ENCODE measurements at places on chromosomes 11 and 22.
A peak's percentile ranks its signal among the peaks of the same experiment; 100 is the strongest.

DNA sequence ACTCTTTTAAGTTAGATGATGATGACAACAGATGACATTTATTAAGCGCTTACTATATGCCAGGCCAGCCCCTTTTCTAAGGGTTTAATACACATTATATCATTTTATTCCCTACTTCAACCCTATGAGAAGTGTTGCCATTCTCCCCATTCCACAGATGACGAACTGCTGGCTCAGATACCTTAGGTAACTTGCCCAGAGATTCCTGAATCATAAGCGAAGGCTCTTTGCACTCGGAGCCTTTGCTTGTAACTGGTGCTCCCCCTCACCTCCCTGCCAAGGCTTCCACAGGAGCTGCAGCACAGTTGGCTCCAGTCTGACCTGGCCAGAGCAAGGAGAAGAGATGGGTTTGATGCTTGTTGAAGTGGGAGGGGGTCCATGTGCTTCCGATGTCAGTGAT, 43.0 kb downstream of the DBX1 start:
- no peak for DNase-seq

GRCh38 chr22:28012832-28013460, 93.9 kb upstream of the PITPNB start:
- DNase-seq = no peak

- no peak for DNase-seq
Observed at GRCh38 chr22:36228944-36229343, 10.4 kb downstream of the APOL2 start.

GRCh38 chr11:69572861-69573260, 68.1 kb upstream of the CCND1 start:
- DNase-seq = no peak

GRCh38 chr22:25777870-25778269, 35.9 kb downstream of the MYO18B start:
- DNase-seq = peak; percentile 56

DNA sequence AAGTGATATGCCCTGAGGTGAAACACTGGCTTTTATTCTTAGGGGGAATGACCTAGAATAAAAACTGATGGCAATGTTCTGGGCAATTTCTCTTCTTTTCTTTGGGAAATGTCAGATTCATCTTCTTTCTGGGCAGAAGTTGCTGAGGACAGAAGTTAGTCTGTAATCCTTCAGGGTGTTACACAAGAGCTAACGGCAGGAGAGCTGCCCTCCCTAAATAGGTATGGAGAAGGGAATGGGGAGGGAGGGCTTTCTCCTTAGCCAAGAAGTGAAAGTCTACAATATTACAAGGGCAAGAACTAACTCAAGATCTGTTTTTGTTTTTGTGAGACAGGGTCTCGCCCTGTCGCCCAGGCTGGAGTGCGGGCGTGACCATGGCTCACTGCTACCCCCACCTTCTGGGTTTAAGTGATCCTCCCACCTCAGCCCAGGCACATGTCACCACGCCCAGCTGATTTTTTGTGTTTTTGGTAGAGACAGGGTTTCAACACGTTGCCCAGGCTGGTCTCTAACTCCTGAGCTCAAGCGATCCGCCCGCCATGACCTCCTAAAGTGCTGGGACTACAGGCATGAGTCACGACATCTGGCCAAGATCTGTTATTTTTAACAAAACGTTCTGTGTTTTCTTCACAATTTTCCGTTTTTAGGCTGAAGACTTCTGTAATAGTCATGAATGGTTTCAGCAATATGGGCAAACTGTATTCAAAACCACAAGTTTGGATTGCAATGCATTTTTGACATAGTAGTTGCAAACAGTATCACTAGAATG, 7.2 kb downstream of the PIWIL4 start:
- DNase-seq = no peak

DNA sequence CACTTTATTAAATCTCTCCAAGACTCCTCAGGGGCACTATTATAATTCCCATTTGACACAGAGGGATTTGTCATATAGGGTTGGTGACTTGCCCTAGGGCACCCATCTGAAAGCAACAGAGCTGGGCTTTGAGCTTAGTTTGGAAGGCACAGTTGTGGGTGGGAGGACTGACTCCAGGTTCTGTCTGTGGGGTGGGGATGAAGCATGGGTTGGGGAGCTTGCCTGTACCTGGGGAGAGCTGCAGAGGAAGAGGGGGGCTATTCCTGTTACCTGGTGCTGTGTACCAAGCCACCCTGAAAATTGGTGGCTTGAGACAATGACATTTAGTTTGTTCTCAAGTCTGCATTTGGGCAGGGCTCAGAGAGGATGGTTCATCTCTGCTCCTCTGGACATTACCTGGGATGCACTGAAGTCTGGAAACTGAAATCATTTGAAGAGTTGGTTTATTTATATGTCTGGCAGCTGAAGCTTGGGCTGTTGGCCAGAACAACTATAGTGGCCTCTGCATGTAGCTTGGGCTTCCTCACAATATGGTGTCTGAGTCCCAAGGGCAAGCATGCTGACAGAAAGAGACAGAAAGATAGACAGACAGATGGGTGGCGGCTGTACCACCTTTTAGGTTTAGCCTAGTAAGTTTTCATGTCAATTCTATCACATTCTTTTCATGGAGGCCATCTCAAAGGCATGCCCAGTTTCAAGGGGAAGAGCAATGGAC, 44.9 kb downstream of the LRRC32 start:
- DNase-seq = no peak

DNA sequence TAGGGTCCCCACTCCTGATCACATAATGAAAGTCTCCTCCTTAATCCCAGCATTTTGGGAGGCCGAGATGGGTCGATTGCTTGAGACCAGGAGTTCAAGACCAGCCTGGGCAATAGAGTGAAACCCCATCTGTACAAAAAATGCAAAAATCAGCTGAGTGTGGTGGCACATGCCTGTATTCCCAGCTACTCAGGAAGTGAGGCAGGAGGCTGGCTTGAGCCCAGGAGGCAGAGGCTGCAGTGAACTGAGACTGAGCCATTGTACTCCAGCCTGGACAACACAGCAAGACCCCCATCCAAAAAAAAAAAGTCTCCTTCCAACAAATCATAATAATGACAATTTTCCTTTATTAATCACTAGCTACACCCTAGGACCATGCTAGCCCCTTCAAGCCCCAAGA, 15.1 kb downstream of the ZMAT5 start:
- DNase-seq = no peak

DNA sequence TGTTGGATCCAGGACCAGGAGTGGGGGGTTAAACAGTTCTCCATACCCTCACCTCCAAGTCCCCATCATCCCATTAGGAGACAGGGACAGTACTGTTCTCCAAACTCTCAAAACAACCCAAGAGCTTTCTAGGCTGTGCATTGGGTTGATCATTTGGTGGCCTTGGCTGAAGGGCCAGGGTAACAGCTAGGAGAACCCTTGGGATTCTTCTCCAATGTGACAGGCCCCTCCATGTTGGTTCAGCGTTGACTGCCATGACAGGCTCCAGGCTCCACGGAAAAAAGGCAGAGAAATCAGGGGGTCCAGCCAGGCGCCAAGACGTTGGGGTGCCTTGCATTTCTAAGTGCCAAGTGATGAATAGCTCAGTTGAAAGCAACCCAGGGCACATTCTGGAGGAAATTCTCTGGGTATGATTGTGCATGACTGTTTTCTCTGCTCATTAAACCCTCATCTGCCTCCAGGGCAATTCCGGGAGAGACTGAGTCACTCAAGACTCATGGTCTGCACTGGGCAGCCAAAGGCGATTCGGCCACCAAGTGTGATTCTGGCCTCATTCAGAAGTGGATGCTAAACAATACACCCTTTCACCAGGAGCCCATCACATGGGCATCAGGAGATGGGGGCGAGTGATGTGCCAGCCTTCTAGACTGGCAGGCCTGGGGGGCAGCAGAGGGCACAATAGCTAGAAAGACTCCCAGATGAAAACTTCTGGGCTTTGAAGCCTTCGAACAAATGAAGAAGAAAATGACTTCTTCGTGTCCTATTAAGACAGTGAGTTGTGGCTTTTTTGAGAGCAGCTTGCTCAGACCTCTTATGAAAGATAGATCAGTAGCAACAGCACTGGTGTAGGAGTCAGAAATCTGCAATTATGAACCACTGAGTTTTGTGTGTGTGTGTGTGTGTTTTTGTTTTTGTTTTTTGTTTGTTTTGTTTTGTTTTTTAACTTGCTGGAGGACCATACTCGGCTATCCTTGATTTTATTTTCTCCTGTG, 27.7 kb downstream of the CD44 start:
- no peak for DNase-seq

GRCh38 chr11:95768521-95768920, 21.1 kb downstream of the FAM76B start:
- DNase-seq = no peak

DNA sequence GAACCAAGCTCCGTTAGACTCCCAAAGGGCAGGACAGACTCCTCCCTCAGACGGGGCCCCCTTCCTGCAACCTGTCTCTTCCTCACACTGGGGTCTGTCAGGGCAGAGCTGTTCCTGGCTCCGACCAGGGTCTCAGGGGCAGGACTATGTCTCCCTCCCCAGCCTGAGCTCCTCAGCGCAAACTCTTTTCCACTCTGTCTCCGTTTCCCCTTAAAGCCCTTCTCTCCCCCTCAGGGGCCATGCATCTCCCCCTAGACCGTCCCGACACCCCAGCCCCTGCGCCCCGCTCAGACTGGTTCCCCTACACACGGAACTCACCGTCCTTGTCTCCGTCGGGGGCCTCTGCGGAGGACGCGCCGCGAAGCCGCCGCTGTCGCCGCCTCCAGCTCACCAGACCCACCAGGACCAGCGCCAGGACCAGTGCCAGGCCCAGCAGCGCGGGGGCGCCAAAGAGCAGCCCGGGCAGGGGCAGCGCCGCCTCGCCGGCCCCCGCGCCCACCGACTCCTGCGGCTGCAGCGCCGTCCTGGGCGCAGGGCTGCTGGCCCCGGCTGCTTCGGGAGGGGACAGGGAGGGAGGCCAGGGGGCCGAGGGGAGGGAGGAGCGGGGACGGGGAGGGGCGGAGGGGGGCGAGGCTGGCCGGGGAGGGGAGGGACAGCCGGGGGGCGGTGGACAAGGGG, 684 bp downstream of the TNFRSF13C start:
- peak; percentile 88 for DNase-seq

DNA sequence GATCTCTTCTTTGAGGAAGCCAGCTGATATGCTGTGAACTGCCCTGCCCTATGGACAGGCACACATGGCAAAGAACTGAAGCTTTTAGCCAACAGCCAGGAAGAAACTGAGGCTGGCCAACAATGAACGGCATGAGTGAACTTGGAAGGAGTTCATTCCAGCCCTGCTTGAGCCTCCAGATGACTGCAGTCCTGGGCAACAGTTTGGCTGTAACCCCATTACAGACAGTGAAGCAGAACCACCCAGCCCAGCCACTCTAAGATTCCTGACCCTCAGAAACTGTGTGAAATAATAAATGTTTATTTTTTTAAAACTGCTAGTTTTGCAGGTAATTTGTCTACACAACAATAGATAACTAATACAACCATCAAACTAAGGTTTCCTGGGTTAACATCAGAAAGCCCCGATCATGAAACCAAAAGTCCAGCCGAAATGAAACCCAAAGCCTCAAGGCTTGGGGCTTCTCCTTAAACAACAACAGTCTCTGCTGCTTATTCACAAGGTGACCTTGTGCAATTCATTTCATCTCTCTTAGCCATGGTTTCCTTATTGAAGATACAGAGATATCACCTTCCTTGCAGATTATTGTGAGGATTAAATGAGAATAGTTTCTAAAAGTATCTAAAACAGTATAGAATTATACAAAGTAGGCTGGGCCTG, 31.4 kb downstream of the PAK1 start:
- no peak for DNase-seq

DNA sequence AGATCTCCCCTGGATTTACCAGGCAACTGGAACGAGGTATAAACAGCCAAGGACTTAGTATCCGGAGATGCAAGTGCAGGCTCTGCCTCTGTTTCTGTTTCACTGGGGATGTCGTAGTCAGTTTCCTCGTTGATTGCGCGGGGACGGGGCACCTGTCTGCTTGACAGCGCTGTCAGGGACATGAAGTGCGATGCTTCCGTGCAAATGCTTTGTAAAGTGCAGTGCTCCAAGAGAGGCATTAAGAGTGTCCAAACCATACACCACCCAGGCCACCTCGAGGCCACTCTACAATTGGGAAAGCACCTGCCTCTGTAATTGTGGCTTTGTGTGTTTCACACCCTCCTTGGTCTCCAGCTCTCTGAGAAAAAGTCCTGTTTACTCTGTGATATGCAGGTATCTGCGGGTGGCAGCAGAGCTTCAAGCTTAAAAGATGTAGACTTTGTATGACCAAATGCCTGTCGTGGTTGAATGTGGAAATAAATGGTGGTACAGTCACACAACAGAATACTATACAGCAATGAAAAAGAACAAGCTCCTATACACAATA, 18.6 kb upstream of the CD5 start:
- no peak for DNase-seq

DNA sequence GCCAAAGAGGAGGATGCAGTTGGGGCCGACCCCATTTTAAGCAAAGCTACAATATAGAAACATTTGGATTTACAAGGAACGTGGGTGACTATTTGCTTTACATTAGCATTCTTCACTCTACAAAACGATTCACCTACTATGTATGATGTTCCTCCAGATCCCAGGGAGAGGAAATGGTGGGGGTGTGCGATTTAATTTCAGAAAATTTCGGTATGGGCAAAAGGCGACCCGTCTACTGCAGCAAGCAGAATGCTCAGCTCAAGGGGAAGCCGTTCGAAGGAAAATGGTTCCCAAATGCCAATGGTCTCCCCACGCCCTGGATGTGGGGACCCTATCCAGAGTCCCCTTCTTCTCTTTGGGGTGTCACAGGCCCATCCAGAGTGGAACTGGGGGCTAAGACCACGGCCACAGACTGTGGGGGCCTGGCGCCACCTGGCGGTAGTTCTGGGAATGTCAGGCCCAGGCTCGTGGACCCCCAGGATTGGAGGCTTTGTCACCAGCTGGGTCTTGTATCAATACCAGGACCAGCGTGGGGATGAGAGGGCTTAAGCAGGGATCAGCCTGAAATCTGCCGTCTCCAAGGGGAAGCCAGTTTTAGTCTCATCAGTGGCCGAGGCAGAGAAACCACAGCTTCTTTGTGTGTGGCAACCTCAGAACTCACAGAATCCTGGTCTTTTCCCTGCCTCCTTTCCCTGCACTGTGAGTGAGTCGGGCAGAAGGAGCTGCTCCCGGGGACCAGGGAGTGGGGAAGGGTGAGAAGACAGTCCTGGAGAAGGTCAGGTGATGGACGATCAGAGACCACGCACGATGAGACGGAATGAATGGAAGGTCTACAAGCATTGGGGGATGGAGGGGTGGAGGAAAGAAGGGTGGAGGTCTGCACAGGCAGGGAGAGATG, 8.4 kb downstream of the LRRC10B start:
- peak; percentile 64 for DNase-seq

DNA sequence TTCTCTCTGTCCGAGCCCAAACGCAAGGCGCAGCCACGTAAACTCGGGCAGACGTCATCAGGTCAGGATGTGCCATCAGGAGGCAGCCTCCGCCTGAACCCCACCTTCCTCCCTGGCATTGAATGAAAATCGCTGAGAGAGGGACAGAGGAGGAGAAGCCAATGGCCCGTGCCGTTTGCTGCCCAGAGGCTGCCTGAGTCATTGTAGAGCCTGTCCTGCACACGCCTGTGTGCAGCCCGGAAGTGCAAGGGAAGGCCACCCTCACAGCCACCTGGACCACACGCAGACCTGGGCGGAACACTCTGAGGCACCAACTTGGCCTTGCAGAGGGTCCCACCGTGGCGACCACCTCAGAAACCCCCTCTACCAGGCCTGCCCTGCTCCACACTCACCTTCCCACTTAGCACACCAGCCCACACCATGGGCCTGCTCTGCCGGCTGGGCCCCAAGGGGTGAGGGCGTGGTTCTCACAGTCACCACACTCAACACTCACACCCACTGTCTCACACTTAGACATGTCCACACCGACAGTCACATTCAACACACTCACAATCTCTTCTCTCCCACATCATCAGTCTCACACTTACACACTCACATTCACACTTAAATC, 9.1 kb downstream of the CHID1 start:
- DNase-seq = no peak

Data from NAMALWA (cell line).